ENCODE measurements at places on chromosomes 2 and 18. TPM values are rescaled to one million over a fixed set of nuclear protein-coding genes. Genes with fewer than 3 reads are reported as not detected.

- H3K27me3 ChIP-seq: no peaks in the 10 kb centered on the region
- no peak overlapping the region for H3K27ac ChIP-seq
- H3K4me3 ChIP-seq: no peak overlapping the region
- DNase-seq: no peak
Measured at GRCh38 chr2:126696644-126697520, 40.9 kb downstream of the GYPC start.

Gene THAP4
- total RNA-seq: 27.5 TPM

DNA sequence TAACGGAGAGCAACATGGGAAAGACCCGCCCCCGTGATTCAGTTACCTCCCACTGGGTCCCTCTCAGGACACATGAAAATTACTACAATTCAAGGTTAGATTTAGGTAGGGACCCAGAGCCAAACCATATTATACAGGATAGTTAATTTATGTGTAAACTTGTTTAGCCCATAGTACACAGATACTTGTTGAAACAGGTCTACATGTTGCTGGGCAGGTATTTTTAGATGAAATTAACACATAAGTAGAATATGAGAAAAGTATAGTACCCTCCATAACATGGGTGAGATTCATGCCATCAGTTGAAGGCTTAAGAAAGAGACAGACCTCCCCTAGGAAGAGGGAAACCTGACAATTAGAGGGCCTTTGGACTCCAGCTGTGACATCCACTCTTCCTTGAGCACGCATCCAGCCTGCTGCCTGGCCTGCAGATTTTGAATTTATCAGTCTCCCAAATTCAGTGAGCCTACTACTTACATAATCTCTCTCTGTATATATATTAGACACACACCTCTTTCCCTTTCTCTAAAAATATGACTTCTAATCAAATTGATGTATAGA is 463.5 kb upstream of the NETO1 start:
- H3K27me3 ChIP-seq: no peaks in the 10 kb centered on the region
- no peak overlapping the region for H3K27ac ChIP-seq
- no peak overlapping the region for H3K4me3 ChIP-seq
- no peaks in the 10 kb centered on the region for H3K4me1 ChIP-seq

Gene TMEM198
- 0.47 TPM for total RNA-seq

DNA sequence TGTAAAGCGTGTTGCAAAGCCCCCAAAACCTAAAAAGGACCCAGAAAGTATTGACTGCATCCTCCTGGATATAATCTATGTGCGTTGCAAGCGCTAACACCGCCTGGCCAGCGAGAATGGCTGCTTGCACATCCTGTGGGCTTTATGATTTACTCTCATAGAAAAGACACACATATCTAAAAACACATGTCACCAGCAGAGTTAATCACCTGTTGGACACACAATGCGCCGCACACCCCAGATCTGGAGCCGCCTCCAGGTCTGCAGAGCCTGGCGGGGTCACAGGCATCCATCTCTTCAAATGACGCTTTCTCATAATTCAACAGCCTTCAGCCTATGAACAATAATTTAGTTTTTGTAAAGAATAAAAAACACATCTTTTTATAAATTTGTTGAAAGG is 186.5 kb downstream of the RTP5 start:
- H3K4me1 ChIP-seq: no peaks in the 10 kb centered on the region
- no peak overlapping the region for H3K27ac ChIP-seq
- no peak for DNase-seq
- no peaks in the 10 kb centered on the region for H3K27me3 ChIP-seq

DNA sequence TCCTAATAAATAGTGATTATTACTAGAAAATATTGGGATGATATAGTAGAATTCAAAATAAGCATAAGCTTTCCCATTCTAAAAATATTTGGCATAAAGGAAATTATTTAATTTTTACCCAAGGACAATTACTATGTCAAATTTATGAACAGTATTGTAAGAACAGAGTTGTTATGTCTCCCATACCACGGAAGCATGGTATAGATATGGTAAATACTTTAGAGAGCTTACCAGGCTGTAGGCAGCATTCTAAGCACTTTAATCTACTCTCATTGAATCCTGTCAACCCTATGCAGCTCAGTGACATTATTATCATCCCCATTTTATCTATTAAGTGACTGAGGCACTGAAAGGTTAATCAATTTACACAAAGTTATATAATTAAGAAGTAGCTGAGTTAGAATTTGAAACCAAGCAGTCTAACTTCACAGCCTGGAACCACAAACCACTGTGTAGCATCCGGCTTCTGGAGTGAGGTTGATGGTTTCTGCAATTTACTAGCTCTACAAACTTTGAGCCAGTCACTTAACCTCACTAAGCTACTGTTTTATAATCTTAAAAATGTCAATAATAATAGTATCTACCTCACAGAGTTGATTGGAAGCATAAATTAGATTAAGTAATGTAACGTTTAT is 323.7 kb downstream of the ARHGAP15 start:
- no peaks in the 10 kb centered on the region for H3K27me3 ChIP-seq
- peaks cover 3% of the 10 kb centered on the region for H3K36me3 ChIP-seq
- H3K4me3 ChIP-seq: no peak overlapping the region

GRCh38 chr2:73832930-73833329 is 4.2 kb downstream of the STAMBP start:
- no peak overlapping the region for H3K4me3 ChIP-seq
- H3K27ac ChIP-seq: no peak overlapping the region
- peaks cover 22% of the 10 kb centered on the region for H3K4me1 ChIP-seq

- no peak for DNase-seq
- no peaks in the 10 kb centered on the region for H3K36me3 ChIP-seq
- H3K27me3 ChIP-seq: no peaks in the 10 kb centered on the region
Measured at GRCh38 chr2:160989778-160990177, 170.4 kb upstream of the TANK start.

DNA sequence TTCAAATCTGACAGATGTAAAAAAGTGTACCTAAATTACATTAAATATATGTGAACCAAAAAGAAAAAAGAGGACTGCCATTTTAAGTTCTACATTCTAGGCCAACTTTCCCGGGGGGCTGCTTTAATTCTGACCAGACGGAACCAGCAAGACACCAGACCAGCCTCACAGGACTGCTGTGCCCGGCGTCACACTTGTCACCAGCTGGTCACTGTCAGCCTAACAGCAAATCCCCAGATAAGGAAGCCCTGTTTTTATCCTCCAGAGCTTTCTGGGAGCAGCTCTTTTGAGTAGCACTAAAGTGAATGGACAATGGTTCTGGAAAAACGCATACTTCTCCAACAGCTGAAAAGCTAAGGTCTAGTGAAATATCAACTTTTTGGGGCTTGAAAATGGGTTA is 35.6 kb downstream of the CYB5A start:
- DNase-seq: no peak
- no peaks in the 10 kb centered on the region for H3K27me3 ChIP-seq
- H3K27ac ChIP-seq: no peak overlapping the region
- no peak overlapping the region for H3K4me3 ChIP-seq
- H3K36me3 ChIP-seq: no peaks in the 10 kb centered on the region
- no peaks in the 10 kb centered on the region for H3K4me1 ChIP-seq

DNA sequence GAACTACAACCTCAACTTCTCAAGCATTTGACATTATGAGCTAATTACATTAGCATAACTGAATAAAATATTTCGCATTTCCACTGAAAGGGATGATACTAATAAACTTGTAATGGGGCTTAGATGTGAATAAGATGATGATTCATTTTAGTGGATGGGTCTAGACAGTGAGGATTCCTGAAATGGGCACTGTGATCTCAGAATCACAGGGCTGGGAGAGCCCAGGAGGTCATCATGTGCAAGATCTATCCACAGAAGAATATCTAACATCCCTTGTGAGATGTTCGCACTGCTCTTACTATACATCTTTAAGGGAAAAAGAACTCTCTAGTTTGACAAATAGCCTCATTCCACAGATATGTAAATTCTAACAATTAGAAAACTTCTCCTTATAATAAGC is 245.7 kb downstream of the DYM start:
- no peaks in the 10 kb centered on the region for H3K36me3 ChIP-seq
- H3K4me1 ChIP-seq: no peaks in the 10 kb centered on the region
- H3K27ac ChIP-seq: no peak overlapping the region

GRCh38 chr2:68765739-68766375 is 31.2 kb downstream of the ARHGAP25 start:
- no peaks in the 10 kb centered on the region for H3K27me3 ChIP-seq
- H3K4me3 ChIP-seq: peak overlapping the region; percentile 42
- DNase-seq: peak; percentile 42
- no peaks in the 10 kb centered on the region for H3K36me3 ChIP-seq
- peaks cover 78% of the 10 kb centered on the region for H3K4me1 ChIP-seq
- H3K27ac ChIP-seq: peak overlapping the region; percentile 89

- H3K4me3 ChIP-seq: peak within 1 kb of the TSS; percentile 6
- peaks cover 42% of the 10 kb centered on the region for H3K27me3 ChIP-seq
- H3K36me3 ChIP-seq: no peaks in the 10 kb centered on the region
- peaks cover 15% of the 10 kb centered on the region for H3K4me1 ChIP-seq
Measured at GRCh38 chr2:127675331-127676261, at the start of gene LIMS2. Gene LIMS2 (minus strand): TSS chr2:127675530. CDS start chr2:127675024, 506 bp downstream.

GRCh38 chr2:109287413-109287812 is 158.4 kb downstream of the SH3RF3 start:
- H3K4me1 ChIP-seq: no peaks in the 10 kb centered on the region
- DNase-seq: no peak
- no peaks in the 10 kb centered on the region for H3K36me3 ChIP-seq
- H3K27me3 ChIP-seq: no peaks in the 10 kb centered on the region
- no peak overlapping the region for H3K27ac ChIP-seq

DNA sequence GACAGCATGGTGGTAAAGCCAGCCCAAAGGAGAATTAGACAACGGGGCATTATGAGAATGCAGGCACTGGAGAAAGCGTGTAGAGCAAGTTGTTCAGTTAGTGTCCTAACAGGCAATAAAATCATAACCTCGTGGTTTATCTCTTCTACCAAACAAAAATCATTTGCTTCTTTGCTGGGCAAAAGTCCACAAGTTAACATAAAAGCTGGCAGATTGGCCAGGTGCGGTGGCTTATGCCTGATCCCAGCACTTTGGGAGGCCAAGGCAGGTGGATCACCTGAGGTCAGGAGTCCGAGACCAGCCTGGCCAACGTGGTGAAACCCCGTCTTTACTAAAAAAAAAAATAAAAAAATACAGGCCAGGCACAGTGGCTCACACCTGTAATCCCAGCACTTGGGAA is 364.1 kb downstream of the SETBP1 start:
- no peak overlapping the region for H3K27ac ChIP-seq
- H3K36me3 ChIP-seq: no peaks in the 10 kb centered on the region
- H3K27me3 ChIP-seq: no peaks in the 10 kb centered on the region
- no peak for DNase-seq
- no peak overlapping the region for H3K4me3 ChIP-seq
- no peaks in the 10 kb centered on the region for H3K4me1 ChIP-seq

DNA sequence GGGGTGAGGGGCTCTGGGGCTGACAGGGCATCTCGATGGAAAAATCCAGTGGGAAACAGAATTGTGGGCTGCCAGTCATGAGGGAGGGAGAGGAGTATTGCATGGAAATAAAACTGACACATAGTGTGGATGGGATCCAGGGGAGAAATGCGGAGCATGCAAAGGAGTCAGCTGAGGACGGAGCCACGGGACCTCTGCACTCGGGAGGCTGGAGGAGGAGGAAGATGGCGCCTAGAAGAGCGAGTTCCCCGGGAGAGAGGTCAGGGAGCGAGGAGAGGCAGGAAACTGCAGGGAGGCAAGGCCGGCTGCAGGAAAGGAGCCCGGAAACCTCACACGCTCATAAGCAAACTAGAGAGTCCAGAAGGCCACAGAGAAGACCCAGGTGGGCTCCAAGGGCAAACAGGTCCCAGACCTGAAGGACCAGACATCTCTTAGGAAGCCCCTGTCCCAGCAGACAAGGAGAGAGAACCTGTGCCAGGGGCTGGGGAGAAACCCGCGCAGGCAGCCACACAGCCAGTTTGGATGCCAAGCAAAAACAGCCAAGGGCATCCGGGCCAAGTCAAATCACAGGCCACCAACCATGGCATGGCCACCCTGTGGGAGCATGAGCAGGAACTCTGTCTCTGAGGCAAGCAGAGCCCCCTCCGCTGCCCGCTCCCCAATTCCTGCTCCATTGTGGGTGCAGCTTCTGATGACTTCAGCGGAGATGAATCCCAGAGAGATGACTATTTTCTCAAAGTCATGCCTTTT is 218.8 kb upstream of the ID2 start:
- H3K27ac ChIP-seq: no peak overlapping the region
- DNase-seq: no peak
- H3K27me3 ChIP-seq: no peaks in the 10 kb centered on the region
- H3K36me3 ChIP-seq: no peaks in the 10 kb centered on the region

GRCh38 chr2:218026244-218026643 is 23.4 kb upstream of the TNS1 start:
- H3K27ac ChIP-seq: no peak overlapping the region
- H3K36me3 ChIP-seq: no peaks in the 10 kb centered on the region
- H3K4me3 ChIP-seq: no peak overlapping the region
- no peak for DNase-seq
- no peaks in the 10 kb centered on the region for H3K4me1 ChIP-seq

Gene SPC25
- not detected for total RNA-seq

DNA sequence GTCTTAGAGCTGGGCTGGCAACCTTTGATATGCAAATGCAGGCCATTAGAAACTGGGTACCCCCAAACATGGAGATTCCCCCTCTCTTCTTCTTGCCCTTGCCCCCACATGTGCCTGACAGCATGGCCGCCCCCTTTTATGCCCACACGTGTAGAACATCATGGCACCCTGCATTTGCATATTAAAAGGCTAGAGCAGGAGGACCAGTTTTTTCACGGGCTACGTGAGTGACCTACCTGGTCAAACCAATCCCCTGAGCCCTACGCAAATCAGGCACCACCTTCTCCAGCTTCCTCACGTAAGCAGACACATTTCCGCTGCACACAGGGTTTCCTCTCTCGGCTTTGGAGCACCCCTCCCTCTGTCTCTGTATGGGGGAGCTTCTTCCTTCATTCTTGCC is 110.9 kb upstream of the COPS8 start:
- H3K27me3 ChIP-seq: no peaks in the 10 kb centered on the region
- H3K4me3 ChIP-seq: no peak overlapping the region
- H3K4me1 ChIP-seq: peaks cover 16% of the 10 kb centered on the region
- DNase-seq: no peak
- H3K36me3 ChIP-seq: no peaks in the 10 kb centered on the region

GRCh38 chr2:134203175-134203574 is 50.7 kb upstream of the MGAT5 start:
- no peak overlapping the region for H3K4me3 ChIP-seq
- no peak for DNase-seq
- H3K4me1 ChIP-seq: peaks cover 57% of the 10 kb centered on the region

Gene RFX8
- 1.1 TPM for total RNA-seq

Gene NIFK
- 43.6 TPM for total RNA-seq

DNA sequence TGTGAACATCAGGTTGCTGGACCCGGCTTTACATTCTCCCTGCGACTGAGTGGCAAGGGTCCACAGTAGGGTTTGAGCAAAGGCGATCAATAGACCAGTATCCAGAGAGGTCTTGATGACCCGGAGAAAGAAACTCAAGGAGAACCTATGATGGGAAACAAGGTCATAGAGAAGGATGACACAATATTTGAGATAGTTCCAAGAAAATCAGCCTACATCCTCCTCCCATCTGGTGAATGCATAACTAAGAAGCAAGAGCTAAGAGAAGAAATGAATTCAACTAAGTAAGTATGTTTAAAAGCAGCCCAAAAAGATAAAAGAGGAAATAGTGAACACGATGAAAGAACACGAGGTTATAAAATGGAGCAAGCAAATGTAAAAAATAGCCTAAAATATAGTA is 166.3 kb downstream of the CD8B2 start:
- no peak for DNase-seq
- no peak overlapping the region for H3K4me3 ChIP-seq
- no peaks in the 10 kb centered on the region for H3K36me3 ChIP-seq
- peaks cover 5% of the 10 kb centered on the region for H3K27me3 ChIP-seq
- H3K4me1 ChIP-seq: no peaks in the 10 kb centered on the region

Gene BIN1
- 104 TPM for total RNA-seq

GRCh38 chr2:120443946-120444345 is 98.0 kb downstream of the INHBB start:
- no peaks in the 10 kb centered on the region for H3K36me3 ChIP-seq
- H3K27ac ChIP-seq: no peak overlapping the region
- H3K27me3 ChIP-seq: peaks cover 29% of the 10 kb centered on the region
- DNase-seq: no peak
- H3K4me3 ChIP-seq: no peak overlapping the region
- peaks cover 11% of the 10 kb centered on the region for H3K4me1 ChIP-seq

Data from CD4-positive, alpha-beta T cell (primary cell).